Esophagus muscularis mucosa (tissue), 4 donors: ENCODE measurements at places on chromosomes 6 and 20. TPM values are rescaled to one million over a fixed set of nuclear protein-coding genes. Genes with fewer than 3 reads are reported as not detected.
A peak's percentile ranks its signal among the peaks of the same experiment; 100 is the strongest.

DNA sequence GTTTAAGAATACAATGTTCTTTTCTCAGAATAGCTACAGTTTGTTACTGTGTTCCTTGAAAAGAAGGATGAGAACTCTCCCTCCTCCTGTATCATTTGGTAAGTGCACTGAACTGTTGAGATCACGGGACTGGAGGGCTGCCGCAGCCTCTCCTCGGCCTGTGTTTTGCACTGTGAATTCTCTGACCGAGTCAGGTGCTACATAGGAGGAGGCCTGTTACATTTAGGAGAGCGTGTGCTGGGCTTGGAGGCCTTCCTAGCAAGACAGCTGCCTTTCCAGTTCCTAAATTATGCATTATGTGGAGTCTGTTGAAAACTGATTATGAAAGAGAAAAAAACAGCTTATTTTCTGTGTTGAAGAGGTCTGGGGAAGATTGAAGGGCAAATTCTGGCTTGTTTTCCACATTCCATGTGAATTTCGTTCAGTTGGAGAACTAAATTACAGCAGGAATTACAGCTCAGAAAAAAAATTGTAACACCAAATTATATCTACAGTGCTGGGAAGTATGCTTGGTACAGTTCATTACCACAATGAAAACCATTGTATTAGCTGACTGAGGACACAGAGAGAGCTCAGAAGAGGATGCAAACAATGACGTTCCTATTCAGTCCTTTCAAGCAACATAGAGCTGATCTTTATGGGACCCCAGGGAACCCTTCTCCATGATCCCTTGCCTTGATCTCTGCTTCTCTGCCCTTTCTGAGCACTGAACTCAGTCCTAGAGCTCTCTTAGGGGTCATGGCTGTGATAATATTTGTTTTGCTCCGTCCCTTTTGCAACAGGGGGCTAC lies 2.8 kb downstream of the TMC2 start:
- H3K27ac ChIP-seq = no peak overlapping the region
- DNase-seq = no peak
- no peak overlapping the region for H3K4me3 ChIP-seq
- no peaks in the 10 kb centered on the region for H3K4me1 ChIP-seq
- no peaks in the 10 kb centered on the region for H3K36me3 ChIP-seq

GRCh38 chr6:46290421-46291274 lies 119.9 kb upstream of the ENPP5 start:
- H3K27me3 ChIP-seq = no peaks in the 10 kb centered on the region
- H3K27ac ChIP-seq = no peak overlapping the region
- no peak overlapping the region for H3K4me3 ChIP-seq

DNA sequence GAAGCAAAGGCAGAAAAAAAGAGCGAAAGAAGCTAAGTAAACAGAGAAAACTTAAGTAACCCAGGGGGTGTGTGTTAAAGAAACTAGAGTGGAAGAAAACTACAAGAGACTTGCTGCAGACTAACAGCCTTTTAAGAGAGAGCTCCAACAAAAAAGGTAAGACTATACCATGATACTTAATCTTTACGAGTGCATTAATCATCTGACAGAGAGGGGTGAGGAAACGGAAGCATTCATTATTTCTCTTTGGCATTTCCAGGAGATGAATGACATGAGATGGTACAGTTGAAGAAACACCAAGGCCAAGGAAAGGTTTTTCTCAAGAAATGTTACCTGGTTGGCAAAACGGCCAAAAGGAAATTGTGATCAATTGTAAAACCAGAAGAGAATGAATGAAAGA lies 906.8 kb downstream of the QKI start:
- H3K4me1 ChIP-seq = peaks cover 4% of the 10 kb centered on the region
- no peaks in the 10 kb centered on the region for H3K36me3 ChIP-seq
- no peak for DNase-seq
- H3K4me3 ChIP-seq = no peak overlapping the region
- no peaks in the 10 kb centered on the region for H3K27me3 ChIP-seq

GRCh38 chr6:155519176-155519738 lies 63.6 kb upstream of the NOX3 start:
- no peaks in the 10 kb centered on the region for H3K36me3 ChIP-seq
- no peak overlapping the region for H3K4me3 ChIP-seq
- no peaks in the 10 kb centered on the region for H3K27me3 ChIP-seq
- DNase-seq = no peak
- no peak overlapping the region for H3K27ac ChIP-seq

DNA sequence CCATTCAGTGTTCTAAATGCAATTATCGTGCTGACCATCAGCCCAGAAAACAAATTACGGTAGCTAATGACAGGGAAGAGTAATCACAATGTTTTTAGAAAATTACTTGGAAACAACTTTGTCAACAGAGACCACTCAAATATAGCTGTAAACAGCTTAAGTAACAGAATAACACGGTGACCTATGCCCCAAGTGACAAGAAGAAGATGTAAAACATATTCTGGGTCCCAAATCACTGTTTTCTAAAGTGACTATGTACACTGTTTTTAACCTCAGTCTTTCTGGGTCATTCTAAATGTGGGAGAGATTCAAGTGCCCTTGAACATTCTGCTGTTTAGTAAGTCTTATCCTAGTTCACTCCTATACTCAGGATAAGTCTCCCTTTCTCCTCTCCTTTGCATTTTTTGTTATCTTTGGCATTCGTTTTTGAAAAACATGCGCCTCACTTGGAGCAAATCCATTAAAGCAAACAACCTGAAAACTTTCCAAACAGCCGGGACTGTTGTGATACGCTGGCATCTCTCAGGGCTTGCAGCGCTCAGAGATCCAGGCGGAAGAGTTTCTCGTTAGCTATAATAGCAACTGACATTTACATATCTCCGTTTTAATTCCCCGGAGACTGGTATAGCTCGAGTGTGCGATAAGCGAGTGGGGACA lies 114.5 kb upstream of the SOX4 start:
- H3K4me1 ChIP-seq = peaks cover 5% of the 10 kb centered on the region
- H3K36me3 ChIP-seq = no peaks in the 10 kb centered on the region
- peak overlapping the region; percentile 11 for H3K4me3 ChIP-seq
- no peak for DNase-seq
- H3K27ac ChIP-seq = no peak overlapping the region

GRCh38 chr6:6522709-6523108 lies 65.8 kb upstream of the LY86 start:
- H3K27me3 ChIP-seq = no peaks in the 10 kb centered on the region
- H3K27ac ChIP-seq = no peak overlapping the region
- H3K36me3 ChIP-seq = no peaks in the 10 kb centered on the region
- peak; percentile 60 for DNase-seq
- H3K4me1 ChIP-seq = no peaks in the 10 kb centered on the region
- H3K4me3 ChIP-seq = no peak overlapping the region

- no peaks in the 10 kb centered on the region for H3K36me3 ChIP-seq
- DNase-seq = no peak
- no peak overlapping the region for H3K4me3 ChIP-seq
- H3K27ac ChIP-seq = no peak overlapping the region
- H3K27me3 ChIP-seq = no peaks in the 10 kb centered on the region
- no peaks in the 10 kb centered on the region for H3K4me1 ChIP-seq
Measured at GRCh38 chr6:132341646-132342045, 59.6 kb downstream of the MOXD1 start.

- no peaks in the 10 kb centered on the region for H3K36me3 ChIP-seq
- H3K4me1 ChIP-seq = no peaks in the 10 kb centered on the region
- H3K27me3 ChIP-seq = no peaks in the 10 kb centered on the region
- H3K4me3 ChIP-seq = no peak overlapping the region
- H3K27ac ChIP-seq = no peak overlapping the region
Measured at GRCh38 chr6:130431346-130431852, 65.6 kb downstream of the TMEM200A start.

DNA sequence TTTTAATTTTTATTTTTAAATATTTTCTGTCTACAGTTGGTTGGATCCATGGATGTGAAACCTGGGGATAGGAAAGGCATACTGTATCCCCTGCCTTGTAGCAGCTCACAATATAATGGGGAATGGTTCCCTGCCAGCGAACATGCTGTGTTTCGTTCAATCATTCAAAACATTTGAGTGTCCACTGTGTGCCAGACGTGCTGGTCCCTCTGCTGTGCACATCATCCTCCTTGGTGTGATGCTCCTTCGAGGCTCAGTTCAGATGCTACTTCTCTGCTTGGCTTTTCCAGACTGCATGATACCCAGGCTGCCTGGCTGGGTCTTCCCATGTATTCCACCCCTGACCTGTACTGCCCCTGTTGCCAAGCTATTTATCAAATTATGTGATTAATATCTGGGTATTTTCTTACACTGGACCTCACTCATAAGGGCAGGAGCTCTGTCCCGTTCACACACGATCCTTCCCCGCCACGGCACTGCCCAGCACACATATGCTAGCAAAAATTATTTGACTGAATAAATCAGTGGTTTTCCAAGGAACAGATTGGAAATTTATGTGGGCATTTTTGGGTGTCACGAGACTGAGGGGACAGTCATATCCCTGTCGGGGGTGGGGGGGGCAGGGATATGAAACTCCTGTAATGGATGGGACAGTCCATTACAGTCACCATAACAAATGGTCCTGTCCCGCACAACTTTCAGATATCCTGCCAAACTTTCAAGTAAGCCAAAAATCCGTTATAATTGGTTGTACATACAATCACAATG lies 4.9 kb downstream of the SDCBP2 start:
- DNase-seq = no peak
- H3K27me3 ChIP-seq = no peaks in the 10 kb centered on the region
- no peaks in the 10 kb centered on the region for H3K36me3 ChIP-seq

GRCh38 chr6:116933485-116933884 lies 56.4 kb downstream of the RFX6 start:
- DNase-seq = no peak
- no peak overlapping the region for H3K4me3 ChIP-seq
- H3K27me3 ChIP-seq = no peaks in the 10 kb centered on the region
- H3K4me1 ChIP-seq = no peaks in the 10 kb centered on the region
- H3K36me3 ChIP-seq = no peaks in the 10 kb centered on the region
- no peak overlapping the region for H3K27ac ChIP-seq

Gene EYS
- not detected for total RNA-seq

DNA sequence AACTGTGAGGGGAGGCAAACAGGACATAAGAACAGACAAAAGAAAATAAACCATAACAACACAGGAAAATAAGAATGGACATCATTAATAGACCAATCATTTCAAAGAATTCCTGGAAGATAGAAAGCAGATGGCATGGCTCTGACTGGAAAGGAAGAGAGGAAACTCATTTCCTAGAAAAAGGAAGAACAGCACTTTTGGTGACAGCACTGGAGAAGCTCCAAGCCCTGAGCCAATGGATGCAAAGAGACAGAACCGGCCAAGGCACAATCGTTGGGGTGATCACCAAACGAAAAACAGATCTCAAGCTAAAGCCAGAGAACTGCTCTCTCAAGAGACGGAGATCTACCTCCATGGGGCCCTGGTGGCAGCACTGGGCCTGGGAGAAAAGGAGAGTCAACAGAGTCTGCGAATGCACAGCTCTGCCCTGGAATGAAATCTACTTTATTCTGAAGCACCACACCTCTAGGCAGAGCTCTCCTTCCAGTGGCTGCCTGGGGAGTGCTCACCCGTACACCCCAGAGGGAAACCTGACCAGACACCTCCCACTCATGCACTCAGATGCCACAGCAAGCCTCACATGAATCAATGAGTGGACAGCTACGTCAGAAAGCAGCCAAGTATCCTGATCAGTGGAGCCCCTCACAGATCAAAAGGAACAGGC lies 24.2 kb downstream of the KIAA0319 start:
- DNase-seq = no peak
- H3K4me3 ChIP-seq = no peak overlapping the region
- no peaks in the 10 kb centered on the region for H3K4me1 ChIP-seq
- H3K27me3 ChIP-seq = no peaks in the 10 kb centered on the region
- H3K36me3 ChIP-seq = no peaks in the 10 kb centered on the region

DNA sequence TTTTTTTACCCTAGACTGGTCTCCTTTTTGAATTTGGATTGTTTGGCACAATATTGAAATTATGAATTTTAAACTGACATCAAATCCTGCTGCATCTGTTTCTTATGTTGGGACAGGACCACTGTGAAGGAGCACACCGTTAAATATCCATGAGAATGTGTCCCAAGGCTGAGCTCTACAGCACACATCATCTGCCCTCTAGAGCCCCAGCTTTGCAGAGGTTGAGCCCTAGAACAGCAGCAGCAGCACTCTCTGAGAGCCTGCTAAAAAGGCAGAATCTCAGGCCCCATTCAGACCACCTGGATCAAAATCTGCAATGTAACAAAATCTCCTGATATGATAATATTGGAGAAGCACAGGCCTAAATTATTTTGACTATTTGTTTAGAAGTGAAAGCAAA lies 192.1 kb upstream of the CCN2 start:
- no peak for DNase-seq
- peaks cover 9% of the 10 kb centered on the region for H3K4me1 ChIP-seq
- no peak overlapping the region for H3K4me3 ChIP-seq

- H3K4me1 ChIP-seq = peaks cover 28% of the 10 kb centered on the region
- H3K4me3 ChIP-seq = no peak overlapping the region
- no peak overlapping the region for H3K27ac ChIP-seq
- peaks cover 12% of the 10 kb centered on the region for H3K36me3 ChIP-seq
- no peaks in the 10 kb centered on the region for H3K27me3 ChIP-seq
Measured at GRCh38 chr6:45981046-45981445, 34.6 kb downstream of the CLIC5 start.
